NCI-H187 treated with DMSO at 0.1 percent for 48 hours (cell line): ENCODE measurements at places on chromosomes 12 and 14.

DNA sequence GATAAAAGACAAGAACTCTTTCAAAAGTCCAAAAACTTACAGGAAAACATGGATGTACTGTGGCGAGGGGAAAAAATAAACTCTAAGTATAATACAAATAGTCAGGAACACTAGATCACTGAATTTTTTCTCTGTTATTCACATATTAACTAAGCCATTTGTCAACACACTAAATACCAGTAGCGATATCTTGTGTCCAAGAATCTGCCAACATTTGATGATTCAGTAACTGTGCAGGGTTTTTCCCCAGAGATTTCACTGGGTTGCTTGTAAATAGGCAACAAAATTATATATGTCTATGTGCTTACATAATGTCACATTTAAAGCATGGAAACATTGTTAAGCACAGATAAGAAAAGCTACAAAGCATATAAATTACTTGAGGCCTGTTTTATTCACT is 205.9 kb downstream of the KIF21A start:
- no peak for DNase-seq

- DNase-seq, result no peak
These were observed 11.2 kb upstream of the FKBP11 start for GRCh38 chr12:48936379-48936979.

DNA sequence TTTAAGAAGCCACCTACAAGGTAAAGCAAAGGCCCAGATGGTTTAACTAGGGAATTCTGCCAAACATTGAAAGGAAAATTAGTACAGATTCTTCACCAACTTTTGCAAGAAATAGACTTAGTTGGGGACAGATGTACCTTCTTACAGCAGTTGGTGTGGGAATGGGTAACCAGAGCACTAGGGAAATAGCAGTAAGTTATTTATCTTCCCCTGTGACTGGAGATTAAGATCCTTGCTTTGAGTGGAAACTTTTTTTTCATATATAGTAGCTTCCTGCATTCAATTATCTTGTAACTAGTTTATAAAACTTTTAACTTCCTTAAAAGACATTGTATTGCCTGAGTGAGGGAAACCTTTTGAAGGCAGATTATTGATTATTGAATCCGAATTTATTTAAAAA is 44.2 kb downstream of the ARID2 start:
- no peak for DNase-seq

DNA sequence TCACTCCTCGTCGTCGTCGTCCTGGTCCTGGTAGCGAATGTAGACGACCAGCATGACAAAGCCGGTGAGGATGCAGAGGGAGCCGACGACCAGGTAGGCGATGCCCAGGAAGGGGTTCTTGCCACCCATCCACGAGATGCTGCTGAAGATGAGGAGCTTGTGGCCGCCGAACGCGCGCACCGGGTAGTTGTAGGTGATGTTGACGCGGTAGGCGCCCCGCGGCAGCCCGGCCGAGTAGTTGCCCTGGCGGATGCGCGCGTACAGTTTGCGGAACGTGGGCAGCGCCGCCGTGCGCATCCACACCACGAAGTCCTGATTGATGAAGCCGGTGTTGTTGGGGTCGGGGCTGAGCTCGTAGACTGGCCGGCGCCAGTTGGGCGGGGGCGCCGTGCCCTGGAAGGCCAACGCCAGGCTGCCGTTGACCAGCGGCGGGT is 1.0 kb downstream of the TMEM30B start:
- DNase-seq, result no peak

DNA sequence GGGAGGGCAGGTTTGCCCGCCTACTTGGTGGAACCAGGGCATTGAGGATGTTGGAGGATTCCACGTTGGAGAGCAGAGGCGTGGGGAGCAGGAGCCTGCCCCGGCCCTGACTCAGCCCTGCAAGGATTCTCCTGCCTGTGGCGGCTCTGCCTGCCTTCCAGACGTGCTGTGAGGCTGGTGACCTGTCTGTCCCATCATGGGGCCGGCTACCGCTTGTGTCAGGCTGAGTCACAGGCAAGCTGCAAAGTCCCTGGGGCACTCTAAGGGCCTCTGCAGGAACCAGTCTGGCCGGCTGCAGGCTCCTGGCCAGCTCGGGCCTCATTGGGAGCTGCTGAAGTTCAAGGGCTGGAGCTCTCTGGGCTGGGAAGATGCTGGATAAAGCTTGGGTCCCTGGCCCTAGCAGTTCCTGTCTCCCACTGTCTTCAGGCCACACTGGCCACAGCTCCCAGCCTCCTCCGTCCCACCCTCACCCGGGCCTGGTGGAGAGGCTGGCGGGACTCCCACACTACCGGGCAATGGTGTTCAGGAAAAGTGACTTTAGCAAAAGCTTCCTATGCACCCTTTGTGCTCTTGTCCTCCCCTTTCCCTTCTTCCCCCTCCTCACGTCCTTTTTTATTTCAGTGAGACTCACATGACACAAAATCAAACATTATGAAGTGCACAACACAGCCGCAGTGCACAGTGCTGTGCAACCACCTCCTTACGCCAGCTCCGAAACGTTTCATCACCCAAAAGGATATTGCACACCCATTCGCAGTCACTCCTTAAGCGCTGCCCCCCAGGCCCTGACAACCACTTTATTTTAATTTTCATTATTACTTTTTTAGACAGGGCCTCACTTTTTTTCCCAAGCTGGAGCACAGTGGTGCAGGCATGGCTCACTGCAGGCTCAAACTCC is 22.0 kb upstream of the ULK1 start:
- DNase-seq, result no peak

DNA sequence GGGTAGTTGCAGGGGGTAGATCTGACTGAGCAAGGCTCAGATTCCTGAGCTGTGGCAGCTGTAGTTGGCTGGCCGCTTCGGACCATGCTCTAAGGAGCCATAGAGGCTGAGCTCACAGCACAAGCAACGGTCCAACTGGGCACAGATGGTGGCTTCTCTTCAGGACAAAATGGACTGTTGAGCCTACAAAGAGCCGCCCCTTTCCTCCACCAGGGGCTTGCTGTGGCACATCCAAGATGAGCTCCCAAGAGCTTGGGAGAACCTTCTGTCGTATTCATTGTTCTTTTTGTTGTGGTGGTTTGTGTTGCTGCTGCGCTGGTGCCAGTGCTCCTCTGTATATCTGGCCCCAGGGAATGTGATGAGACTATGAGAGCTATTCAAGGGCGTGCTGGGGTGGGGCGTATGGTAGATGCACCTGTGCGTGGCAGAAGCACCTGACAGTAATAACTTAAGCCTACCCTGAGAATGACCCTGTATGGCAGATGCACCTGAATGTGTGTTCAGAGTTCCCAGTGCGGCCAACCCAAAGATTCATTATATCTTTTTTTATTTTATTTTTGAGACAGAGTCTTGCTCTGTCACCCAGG is 17.8 kb upstream of the LGALS3 start:
- DNase-seq, result peak; percentile 96

DNA sequence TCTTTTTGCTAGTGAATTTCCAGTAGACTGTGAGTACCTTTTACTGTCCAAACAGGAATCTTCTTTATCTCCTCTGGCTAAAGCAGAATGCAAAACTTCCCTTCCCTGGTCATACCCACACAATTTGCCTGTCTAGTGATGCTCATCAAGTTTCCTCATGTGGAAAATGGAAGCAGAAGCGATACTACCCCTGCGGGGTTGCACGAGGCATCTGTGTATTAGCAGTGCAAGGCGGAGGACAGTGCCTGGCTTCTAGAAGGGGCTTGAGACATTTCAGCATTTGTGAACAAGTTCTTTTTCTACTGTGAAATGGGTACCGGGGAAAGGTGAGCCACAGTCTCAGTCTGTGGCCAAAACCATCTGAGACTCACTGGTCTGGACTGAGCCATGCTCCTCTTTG is 340.9 kb downstream of the AACS start:
- no peak for DNase-seq

DNA sequence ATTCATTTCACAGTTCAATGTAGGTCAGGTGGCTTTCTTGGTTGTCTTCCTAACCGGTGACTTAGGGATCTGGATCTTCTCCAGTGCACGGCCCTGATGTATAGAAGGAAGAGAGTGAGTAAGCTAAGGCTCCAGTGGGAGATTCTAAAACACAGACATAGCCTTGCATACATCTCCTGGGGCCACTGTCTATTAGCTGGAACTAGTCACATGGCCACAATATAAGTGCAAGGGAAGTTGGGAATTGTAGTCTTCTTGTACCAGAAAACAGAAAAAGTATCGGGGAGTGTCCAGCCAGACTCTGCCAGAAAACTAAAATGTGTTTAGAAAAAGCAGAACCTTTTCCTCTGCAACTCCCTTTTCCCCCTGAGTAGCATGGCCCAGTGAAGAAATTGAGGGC is 531.6 kb downstream of the VRK1 start:
- DNase-seq, result no peak

GRCh38 chr14:49939884-49940510 is 47.1 kb downstream of the ARF6 start:
- DNase-seq, result no peak

GRCh38 chr12:6469609-6470374 is 685 bp downstream of the VAMP1 start:
- no peak for DNase-seq

DNA sequence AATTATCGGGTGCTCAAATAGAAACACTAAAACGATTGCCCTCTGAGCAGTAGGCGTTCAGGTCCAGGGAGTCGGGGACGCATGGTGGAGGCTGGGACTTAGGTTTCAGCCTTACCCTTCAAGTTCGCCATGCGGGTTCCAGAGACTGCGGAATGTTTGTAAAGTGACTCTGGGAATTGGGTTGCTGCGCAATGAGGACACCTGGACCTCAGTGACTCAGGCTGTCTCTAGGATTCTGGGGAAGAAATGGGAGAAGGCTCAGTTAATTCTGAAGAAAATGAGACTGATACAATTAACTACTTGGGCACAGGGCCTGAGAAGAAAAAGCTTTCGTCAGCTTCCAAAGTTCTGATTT is 1.1 kb downstream of the LGALS3 start:
- no peak for DNase-seq

DNA sequence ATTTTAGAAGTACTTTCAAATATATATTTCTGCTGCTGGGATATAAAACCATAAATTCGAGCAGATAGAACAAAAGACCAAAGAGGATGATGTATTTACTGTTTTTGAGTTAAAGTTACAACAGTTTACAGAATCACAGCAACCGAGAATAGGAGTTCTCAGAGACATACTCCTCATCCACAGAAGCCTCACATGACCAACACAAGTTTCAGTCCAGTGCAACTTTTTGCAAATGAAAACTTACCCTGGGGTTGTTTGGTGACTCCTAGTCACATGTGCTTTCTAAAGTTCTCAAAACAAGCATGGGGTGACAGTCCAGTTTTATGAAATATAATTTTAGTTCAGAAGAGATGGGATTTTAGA is 117.1 kb downstream of the PRKCH start:
- DNase-seq, result no peak

GRCh38 chr12:24705741-24706358 is 243.1 kb downstream of the BCAT1 start:
- DNase-seq, result no peak

- DNase-seq, result no peak
These were observed 615.4 kb downstream of the C12orf50 start for GRCh38 chr12:87413784-87414183.

DNA sequence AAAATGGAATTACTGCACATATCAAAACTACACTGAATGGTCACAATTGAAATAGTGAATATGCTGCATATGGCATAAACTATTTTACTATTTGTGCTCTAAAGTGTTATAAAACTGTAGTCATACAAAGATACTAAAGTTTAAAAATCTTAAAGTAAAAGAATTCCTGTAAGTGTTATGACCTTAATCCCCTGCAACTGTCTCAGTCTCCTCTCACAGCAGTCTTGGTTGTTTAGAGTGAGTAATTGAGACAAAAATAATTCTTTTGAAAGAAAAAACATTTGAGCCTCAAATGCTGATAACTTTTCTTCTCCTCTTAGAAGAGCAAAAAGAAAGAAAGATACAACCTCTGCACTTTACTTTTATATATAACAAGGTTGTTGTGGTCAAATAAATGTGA is 99.9 kb downstream of the SYT1 start:
- no peak for DNase-seq

GRCh38 chr14:92392711-92393110 is 69.7 kb downstream of the SLC24A4 start:
- no peak for DNase-seq

- no peak for DNase-seq
These were observed 20.6 kb upstream of the CSRNP2 start for GRCh38 chr12:51103977-51104376.

DNA sequence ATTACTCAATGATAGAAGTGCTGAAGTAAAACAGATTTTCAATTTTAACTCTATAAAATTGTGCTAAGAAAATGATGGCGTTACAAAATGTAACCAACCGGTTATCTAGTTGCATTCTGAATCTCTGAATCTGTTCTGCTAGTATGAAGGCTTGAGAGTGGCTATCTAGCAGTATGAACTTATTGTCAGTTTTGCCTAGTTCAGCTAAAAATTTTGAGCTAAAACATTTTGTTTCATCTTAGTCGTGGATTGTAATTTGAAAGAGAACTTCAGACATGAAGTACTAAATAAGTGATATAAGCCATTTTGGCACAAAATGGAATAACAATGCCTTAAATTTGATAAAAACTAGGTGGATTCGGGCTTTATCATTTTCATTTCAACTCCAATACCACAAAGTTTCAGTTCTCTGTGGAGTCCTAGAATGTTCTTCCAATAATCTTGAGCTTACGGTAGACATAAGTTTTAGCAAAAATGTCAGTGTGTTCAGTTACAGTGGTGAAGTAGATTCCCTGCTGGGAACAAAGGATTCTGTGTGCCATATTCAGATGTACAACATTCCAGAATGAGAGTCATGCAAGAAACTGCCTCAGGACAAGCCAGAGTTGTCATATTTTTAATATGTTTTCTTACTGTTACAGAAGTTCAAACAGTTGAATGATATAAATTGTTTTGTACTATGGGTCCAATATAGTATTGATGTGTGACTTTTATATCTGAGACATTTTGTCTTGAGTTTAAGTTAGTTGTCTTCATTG is 28.1 kb downstream of the ATP6V1D start:
- no peak for DNase-seq

GRCh38 chr12:108842361-108842760 is 15.0 kb downstream of the SSH1 start:
- no peak for DNase-seq

DNA sequence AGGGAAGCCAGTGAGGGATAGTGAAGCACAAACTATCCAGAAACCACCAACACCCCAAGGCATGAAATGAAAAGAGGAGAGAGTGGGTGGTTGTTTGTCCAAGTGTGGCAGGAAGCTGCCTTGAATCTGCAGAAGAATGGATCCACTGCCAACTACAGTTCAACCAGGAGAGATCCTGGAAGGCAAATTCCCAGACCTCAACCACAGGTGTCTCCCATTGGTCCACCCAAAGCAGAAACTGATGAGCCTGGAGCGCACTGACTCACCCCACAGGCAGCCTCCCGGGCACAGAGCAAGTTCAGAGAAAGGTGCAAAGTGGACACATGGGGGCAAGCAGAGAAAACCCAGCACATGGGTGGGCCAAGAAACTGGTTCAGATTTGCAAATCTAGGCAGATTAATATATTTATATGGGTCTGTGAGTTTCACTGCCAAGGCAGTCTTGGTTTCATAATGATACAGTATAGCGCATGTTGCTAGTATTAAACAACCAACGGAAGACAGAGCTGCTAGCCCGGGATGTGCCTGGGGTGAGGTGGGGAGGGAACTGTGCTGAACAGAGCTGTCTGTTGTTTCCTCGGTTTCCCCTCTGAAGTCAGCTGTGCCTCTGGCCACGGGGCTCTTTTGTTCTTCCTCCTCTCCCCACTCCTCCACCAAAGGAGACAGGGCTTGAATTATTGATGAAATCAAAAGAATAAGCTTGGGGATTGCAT is 416.2 kb upstream of the CCDC196 start:
- no peak for DNase-seq

GRCh38 chr14:75247286-75247922 is 31.2 kb upstream of the FOS start:
- DNase-seq, result no peak
